Posterior cingulate gyrus (tissue), 11 donors: ENCODE measurements at places on chromosomes 7 and 10.

- DNase-seq: no peak
These were observed 580 bp downstream of the ZNF775 start for GRCh38 chr7:150379441-150380379.

DNA sequence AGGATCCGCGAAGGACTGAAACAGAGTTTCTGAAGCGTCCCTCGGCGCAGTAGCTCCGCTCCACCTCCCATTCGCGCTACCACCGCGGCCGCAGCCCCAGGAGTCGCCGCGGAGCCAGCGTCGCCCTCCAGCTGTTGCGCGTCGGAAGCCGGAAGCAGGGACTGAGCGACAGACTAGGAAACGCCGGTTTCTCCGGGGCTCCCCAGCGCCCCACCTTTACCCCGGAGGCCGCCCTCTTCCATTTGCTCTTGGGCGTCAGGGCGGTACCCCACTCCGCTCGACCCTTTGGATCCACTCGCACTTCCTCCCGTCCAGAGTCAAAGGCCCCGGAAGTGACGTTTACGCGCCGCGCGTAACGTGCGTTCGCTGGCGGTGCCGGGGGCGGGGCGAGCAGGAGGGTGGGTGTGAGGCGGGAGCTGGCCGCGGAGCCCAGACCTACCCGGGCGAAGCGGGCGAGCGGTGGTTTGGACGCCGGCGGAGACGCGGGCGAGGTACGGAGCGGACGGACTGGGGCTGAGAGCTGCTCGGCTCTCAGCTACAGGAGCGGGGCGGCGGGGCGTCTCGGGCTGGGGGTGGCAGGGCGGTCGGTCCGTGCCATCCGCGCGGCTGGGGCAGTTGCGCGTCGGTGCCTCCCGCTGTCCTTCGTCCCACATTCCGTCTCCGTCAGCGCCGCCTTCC, at the start of gene RABGEF1:
Gene RABGEF1 (plus strand): TSS at position 432 of the 678 bp plus-strand sequence. CDS start 31,167 bp downstream, outside the sequence.
- DNase-seq: peak; percentile 99

DNA sequence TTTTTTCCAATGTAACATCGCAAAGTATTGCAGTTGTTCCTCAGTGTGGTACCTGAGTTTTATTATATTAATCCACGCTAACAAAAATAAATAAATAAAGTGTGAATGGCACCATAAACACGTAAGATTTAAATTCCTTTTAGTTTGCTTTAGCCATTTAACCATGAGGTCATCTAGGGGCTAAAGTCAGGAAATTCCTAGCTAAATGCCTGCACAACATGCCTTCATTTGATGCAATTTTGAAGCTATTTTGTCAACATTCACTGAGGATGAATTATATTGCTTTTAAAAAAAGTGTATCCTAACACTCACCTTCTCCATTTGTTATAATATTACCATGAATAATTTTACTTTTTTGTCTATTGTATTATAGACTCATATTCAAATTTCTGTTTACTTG, 714.4 kb downstream of the GATA3 start:
- DNase-seq: no peak

DNA sequence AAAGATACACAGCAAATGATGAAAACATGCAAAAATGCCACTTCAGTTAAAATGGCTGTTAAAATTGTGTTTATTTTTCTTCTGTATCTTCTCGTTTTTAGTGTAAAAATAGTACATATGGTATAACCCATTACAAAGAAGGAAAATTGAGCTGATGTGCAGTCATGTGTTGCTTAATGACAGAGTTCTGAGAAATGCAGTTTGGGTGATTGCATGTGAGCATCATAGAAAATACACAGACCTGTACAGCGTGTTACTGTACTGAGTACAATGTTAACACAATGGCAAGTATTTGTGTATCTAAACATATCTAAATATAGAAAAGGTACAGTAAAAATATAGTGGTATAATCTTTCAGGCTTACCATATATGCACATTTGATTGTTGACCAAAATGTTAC, 7.3 kb downstream of the DMTF1 start:
- DNase-seq: no peak

DNA sequence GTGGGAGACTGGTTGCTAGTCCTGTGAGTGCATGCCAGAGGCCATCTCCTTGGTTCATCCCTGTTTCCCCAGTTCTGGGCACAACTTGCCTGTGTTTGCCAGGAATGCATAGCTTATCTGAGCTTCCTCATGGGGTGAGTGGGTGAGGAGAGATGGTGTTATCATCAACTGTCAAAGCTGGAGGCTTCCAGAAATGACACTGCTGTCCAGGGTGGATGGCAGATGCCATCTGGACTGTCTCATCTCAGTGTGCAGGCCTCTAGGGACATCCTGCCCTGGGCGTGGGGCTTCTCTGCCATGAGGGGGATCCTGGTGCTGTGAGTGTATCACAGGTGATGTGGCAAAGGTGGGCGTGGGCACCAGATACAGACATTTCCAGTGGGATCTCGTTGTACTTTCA, 328.6 kb downstream of the DPP6 start:
- no peak for DNase-seq

- no peak for DNase-seq
These were observed 486.5 kb downstream of the CALN1 start for GRCh38 chr7:71925663-71926062.

DNA sequence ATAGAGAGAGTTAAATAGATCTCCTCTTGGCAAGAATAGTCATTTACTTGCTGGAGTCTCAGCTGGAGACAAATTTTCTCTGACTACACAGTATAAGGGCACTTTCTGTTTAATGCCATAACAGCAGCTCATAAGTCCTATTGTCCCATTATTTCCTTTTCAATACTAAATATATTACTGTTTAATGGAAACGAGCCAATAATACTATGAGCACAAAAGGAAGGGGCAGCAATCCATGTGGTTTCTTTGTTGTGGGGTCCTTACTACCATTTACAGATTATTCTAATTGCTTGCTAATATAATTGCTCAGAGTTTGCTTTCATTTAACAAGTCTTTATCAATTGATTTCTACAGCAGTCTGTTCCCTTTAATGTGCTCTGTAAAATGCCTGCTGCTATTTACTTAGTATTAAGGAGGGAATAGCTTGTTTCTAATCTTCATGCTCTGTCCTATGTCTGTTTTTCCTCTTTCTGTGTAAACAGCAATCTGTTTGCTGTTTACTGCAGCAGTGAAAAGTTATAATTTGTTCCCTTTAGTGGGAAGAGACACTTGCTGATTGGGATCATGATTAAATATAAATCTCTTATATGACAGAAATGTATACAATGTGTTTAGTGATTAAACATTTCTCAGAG, 296.2 kb upstream of the SMIM30 start:
- DNase-seq: no peak

GRCh38 chr7:155057076-155057475, 13.0 kb upstream of the HTR5A start:
- DNase-seq: no peak

DNA sequence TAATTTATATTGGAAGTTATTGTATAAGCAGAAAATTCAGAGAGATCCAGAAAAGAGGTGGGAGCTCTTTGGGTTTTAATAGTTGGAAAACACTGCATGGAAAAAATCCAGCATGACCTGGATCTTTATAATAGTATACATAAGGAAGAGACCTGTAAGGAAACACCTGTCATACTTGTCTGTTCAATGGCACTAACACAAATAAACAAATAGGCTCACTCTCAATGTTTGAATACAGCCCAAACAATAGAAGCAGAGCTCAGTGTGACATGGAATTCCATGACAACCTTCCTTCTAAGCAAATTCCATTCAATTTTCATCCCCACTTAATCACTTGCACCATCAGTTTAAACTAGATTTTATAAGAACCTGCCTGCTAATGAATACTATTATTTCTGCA, 31.7 kb downstream of the CISD1 start:
- DNase-seq: no peak

DNA sequence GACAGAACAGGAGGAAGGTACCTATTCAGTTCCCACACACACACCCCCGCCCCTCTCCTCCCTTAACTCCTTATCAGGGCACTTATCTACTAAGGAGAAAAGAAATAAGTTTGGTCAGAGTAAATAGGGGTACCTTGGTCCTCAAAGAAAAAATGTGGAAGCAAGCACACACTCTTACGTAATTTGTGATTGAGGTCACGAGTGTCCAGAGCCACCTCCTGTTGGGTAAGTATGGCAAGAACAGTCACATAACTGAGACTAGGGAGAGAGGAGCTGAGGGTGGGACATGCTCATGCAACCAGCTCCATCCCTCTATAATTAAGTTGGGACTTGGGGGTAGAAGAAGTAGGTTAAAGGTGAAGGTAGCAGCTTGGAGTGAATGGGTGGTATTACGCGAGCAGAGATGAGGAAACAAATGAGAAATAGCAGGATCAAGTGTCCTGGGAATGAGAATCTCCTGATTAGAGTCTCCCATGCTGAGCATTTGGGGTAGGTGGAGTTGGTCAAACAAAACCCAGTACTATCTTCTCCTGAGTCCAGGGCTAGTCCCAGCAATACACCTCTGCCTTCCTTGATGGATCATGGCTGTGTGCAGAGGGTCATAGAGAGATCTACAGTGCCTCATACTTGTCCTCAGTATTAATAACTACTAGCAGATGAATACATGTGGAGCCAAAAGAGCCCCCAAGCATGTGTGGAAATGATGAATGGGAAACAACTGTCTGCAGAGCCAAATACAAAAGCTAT, 77.1 kb downstream of the GSAP start:
- DNase-seq: no peak

DNA sequence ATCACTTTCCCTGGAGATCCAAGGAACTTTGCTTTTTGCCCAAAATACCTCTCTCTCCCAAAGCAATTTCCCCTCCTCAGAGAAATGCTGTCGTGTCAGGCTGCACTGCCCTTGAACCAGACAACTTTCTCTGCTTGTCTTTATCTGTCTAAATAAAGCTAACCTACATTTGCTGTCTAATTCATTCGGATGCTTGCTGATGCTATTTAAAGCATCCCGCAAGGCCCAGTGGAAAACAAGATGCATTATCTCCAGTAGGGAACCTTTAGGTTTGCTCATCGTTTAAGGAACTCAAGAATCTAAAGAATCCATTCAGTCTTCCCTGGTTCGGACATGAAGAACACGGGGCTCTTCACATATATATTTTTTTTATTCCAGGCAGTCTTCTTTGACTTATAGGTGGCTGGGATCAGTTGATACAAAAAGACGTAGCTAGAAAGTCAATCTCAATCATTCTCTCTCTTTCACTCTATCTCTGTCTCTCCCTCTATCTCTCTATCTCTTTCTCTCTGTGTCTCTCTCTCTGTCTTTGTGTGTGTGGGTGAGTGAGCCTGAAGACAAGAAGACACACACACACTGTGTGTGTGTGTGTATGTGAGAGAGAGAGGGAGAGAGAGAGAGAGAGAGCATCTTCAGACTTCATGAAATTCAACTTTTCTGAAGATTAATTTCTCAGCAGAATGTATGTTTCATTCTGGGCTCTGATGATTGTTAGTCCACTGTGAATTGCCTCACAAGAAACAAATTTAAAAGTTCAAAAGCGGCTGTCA, 92.8 kb upstream of the MKLN1 start:
- no peak for DNase-seq

- no peak for DNase-seq
These were observed 48.1 kb downstream of the ATRNL1 start for GRCh38 chr10:115141254-115141653.

DNA sequence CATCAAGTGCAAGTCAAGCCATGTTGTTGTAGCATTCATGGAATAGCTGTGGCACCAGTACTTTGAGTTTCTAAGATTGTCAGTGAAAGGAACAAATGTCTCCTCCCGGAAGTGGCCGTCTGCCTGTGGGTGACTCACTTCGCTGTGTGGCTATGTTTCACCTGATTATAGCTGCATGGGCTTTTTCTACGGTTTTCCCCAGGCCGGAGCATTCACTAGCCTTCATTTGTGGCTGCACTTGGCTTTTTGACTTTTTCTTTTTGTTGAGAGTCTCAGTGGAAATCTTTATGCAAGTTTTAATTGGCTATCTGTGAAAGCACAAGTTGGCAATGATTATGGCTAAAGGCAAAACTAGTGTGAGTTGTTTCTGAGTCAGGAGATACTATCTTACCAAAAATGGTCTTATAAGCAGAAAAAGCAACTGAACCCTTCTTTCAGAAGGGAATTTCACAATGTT, 35.0 kb downstream of the SRI start:
- DNase-seq: no peak

DNA sequence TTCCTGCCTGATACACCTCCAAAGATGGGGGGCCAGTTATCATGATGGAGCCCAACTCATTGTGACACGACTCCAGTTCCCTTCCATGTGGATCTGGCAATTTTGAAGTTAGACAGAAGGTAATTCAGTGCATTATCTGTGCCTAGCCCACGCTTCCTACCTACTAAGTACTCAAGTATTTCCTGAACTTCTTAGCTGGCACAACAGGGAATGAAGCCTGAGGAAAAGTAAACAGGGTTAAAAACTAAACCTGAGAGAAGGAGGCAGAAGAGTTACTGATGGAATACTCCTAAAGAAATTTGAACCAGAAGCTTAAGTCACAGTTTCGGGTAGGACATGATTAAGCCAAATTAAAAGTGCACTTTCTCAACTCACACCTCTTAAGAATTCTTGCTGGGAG, 1.1 kb upstream of the SEC31B start:
- DNase-seq: no peak

GRCh38 chr7:98284335-98285036, 3.0 kb downstream of the BRI3 start:
- DNase-seq: no peak

GRCh38 chr10:49168831-49169500, 19.2 kb downstream of the TMEM273 start:
- no peak for DNase-seq

DNA sequence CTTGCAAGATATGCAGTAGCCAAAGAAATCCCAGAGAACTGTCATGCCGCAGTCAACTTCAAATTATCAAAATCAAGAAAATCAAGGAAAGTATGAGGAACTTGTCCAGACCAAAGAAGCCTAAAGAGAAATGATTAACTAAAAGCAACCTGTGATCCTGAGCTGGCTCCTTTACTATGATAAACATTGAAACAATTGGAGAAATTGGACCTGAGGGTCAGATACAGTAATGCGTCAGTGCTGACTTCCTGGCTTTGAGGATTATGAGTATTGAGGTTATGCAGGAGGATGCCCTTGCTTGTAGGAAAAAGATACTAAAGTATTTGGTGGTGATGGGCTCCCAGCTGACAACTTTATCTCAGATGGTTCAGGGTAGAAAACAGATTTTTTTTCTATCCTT, 324.7 kb upstream of the AKR1E2 start:
- DNase-seq: no peak

DNA sequence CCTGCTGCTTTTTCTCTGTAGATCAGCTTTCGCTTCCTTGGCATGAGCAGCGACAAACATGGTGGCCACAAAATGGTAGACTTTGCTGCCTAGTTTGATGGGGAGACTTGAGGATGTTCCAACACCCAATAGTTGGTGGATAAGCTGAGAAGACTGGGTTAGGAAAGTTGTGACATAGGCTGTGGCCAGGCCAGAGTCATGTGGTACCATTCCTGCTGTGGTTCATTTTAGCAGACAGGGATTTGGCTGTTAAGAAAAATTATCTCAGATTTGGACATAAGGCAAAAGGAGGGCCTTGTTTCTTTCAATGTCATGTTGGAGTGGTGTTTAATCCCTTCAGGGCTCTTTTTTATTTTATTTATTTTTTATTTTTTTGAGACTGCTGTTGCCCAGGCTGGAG, 26.6 kb upstream of the FAM180A start:
- no peak for DNase-seq

GRCh38 chr7:4861673-4862072, at the start of gene PAPOLB:
TSS of gene PAPOLB (minus strand) at chr7:4862030. CDS start at chr7:4861810, 220 bp downstream.
- no peak for DNase-seq

- no peak for DNase-seq
These were observed 106.4 kb downstream of the GSAP start for GRCh38 chr7:77309714-77310220.

GRCh38 chr7:30278376-30278775, 6.0 kb upstream of the ZNRF2 start:
- no peak for DNase-seq

GRCh38 chr10:24950439-24950838, 2.0 kb downstream of the PRTFDC1 start:
- DNase-seq: no peak
